Activated CD4-positive, alpha-beta memory T cell treated with anti-CD3 and anti-CD28 coated beads for 36 hours (primary cell): ENCODE measurements at places on chromosomes 6 and 20.
A peak's percentile ranks its signal among the peaks of the same experiment; 100 is the strongest.

GRCh38 chr6:163036160-163036645 lies 308.4 kb downstream of the PACRG start:
- H3K4me1 ChIP-seq, result no peaks in the 10 kb centered on the region
- DNase-seq, result no peak
- H3K27ac ChIP-seq, result no peak overlapping the region
- H3K27me3 ChIP-seq, result no peaks in the 10 kb centered on the region
- no peak overlapping the region for H3K4me3 ChIP-seq
- H3K36me3 ChIP-seq, result no peaks in the 10 kb centered on the region

DNA sequence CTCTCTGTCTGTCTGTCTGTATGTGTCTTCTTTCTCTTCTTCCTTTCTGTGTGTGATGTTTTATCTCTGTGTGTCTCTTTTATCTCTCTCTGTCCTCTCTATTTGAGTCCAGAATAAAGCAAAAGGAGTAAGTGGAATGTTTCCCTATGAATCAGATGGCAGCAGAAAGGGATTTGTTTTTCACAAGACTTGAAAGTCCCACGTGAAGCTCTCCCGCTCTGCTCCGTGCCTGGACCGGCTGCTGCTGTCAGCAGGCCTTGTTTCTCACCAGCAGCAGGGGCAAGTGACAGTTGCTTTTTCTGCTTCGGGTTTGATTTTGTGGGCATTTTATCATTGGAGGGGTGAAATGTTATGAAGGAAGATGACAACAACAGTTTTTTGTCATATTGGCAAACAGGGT lies 212.7 kb downstream of the PACRG start:
- H3K4me3 ChIP-seq, result no peak overlapping the region
- no peaks in the 10 kb centered on the region for H3K27me3 ChIP-seq
- H3K4me1 ChIP-seq, result no peaks in the 10 kb centered on the region
- DNase-seq, result no peak

- no peaks in the 10 kb centered on the region for H3K4me1 ChIP-seq
- DNase-seq, result no peak
- H3K27ac ChIP-seq, result no peak overlapping the region
- no peak overlapping the region for H3K4me3 ChIP-seq
- H3K36me3 ChIP-seq, result peaks cover 8% of the 10 kb centered on the region
Observed at GRCh38 chr20:33165416-33166055, 2.4 kb upstream of the BPIFA2 start.

- no peaks in the 10 kb centered on the region for H3K4me1 ChIP-seq
- DNase-seq, result no peak
- H3K36me3 ChIP-seq, result no peaks in the 10 kb centered on the region
- H3K27me3 ChIP-seq, result no peaks in the 10 kb centered on the region
- H3K4me3 ChIP-seq, result no peak overlapping the region
Observed at GRCh38 chr6:97064578-97064977, 140.1 kb downstream of the KLHL32 start.

- H3K36me3 ChIP-seq, result no peaks in the 10 kb centered on the region
- no peak overlapping the region for H3K4me3 ChIP-seq
- no peak overlapping the region for H3K27ac ChIP-seq
- peaks cover 3% of the 10 kb centered on the region for H3K4me1 ChIP-seq
Observed at GRCh38 chr6:136410201-136411024, 120.8 kb upstream of the BCLAF1 start.

DNA sequence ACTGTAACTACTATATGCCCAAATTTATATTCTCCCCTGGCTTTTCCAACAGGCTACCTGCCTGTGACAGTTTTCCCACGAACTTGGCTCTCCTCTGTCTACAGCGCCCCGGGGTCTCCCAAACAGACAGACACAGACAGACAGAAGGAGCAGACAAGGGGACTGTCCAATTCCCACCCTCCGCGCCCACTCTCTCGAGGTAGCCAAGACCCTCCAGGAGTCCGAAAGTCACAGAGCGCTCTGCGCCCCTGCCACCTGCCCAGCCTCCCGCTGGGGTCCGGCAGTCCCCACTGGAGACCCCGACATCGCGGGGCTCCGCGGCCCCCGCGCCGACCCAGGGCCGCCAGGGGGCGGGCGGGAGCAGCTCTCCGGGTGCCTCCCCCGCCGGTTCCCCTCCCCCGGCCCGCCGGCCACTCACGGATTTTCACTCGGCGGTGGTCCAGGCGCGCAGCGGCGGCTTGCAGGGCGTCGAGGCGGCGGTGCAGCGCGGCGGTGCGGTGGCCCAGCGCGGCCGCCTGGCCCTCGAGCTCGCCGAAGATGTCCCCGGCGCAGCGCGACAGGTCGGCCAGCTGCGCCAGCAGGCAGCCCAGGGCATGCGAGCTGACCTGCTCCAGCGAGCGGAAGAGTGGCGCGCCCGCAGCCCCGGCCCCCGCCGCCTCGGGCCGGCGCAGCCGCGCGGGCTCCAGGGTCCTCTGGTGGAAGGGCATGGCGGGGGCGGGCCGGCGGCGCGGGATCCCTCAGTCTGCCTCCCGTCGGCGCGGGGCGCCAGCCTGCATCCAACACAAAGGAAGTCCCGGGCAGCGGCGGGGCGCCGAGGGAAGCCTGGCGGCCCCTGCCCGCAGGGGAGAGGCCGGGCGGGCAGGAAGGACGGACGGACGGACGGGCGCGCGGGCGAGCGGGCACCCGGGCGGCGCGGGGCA lies 81.3 kb upstream of the CCDC28A start:
- H3K4me1 ChIP-seq, result peaks cover 9% of the 10 kb centered on the region
- peak overlapping the region; percentile 73 for H3K4me3 ChIP-seq
- no peak overlapping the region for H3K27ac ChIP-seq
- DNase-seq, result peak; percentile 64

GRCh38 chr6:45454008-45454911 lies 76.5 kb upstream of the SUPT3H start:
- no peak for DNase-seq
- no peak overlapping the region for H3K27ac ChIP-seq
- H3K36me3 ChIP-seq, result peaks cover 44% of the 10 kb centered on the region
- H3K4me3 ChIP-seq, result no peak overlapping the region
- H3K27me3 ChIP-seq, result no peaks in the 10 kb centered on the region
- H3K4me1 ChIP-seq, result peaks cover 55% of the 10 kb centered on the region
